ENCODE measurements at places on chromosomes 4 and X.

DNA sequence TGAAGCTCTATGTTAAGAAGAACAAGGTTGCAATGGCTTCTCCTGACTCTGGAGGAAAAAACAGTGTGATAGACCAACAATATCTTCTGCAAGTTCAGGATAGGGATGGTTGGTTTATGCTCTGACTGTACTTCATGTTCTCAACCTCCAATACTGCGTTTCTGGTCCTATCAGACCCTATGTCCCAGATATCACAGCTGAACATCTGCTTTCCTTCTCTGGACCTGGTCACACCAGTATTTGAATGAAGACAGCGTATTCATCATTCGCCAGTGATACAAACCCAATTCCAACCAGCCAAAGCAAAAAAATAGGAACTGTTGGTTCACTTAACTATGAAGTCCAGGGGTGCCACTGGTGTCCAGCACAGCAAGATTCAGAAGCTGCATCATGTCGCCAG lies 124.5 kb upstream of the KLF3 start:
- no peak for DNase-seq

DNA sequence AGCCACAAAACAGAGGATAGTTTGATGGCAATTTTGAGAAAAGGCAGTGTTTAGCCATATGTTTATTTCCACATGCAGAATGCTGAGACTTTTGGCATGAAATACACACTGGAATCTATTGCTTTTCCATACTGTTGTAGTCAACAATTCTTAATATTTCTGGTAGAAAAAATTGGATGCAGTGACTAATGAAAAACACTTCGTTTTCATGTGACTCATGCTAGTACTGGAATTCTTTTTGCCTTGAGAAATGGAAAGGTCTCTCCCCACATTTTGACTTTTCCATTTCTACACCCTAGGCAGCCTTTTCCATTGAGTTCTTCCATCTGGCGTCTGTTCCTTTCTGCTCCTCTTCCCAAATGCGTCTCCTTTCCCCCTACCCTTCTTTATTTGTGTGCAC lies 425.2 kb upstream of the FTHL17 start:
- no peak for DNase-seq

DNA sequence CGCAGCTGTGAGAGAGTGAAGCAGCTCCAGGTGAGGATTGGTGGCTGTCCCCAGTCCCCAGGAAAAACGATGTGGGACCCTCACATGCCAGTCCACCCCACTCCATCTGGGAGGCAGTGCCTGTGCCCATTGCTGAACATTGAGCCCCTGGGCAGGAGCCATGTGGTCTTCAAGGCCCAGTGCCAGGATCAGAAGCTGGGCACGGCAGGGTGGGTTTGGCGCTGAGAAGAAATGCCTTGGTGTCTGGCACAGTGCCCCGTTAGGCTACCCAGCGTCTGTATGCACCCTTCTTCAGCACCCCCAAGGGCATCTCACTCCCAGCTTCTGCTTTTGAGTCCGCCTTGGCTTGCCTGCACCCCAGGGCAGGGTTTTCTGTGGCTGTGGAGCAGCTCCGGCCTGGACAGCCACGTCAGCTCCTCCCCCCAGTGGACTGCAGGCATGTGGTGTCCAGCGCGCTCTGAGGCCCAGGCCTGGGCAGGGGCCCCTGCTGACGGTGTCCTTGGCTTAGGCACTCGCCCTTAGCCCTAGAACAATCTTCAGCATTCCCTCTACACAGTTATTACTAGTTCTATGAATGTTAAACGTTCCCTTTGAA lies 28.6 kb downstream of the RGS12 start:
- no peak for DNase-seq

DNA sequence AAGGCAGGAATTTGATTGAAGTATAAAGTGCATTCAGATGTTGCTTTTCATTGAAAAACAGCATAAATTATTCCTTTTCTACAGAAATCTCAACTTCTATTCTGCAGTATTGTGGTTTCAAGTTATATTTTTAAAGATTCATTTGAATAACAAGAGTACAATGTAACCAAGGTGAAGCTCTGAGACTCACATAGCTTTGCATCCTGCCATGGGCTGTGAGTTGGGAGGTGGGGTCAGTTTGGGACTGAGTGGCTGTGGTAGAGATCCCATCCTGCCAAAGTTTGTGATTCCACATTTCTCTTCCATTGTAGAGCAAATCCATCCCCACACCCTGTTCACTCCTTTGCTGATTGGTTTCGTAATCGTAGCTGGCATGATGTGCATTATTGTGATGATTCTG lies 69.2 kb downstream of the KIT start:
- no peak for DNase-seq

GRCh38 chrX:3428792-3429191 lies 82.3 kb upstream of the MXRA5 start:
- DNase-seq, result no peak

Measured in neural progenitor cell (in vitro differentiated cells).